Psoas muscle (tissue), 8 donors: ENCODE measurements at places on chromosomes 1 and 21. TPM values are rescaled to one million over a fixed set of nuclear protein-coding genes. Genes with fewer than 3 reads are reported as not detected.

DNA sequence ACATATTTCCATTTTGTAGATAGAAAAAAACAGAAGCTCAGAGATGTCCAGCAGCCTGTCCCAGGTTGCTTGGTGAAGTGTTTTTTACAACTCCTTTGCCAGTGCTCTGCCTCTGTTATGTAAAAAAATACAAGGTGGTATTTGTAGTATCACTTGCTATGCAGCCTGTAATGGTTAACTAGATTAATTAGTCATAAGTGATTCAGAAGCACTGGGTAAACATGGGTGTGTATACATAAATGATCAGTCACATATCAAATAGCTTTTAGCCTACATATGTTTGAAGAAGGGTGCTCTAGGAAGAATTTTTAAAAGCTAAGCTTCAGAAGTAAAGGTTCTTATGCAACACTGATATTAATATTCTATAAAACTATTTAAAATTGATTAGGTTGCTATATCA lies 70.0 kb upstream of the MAGI3 start:
- no peak for DNase-seq

Gene TEKT2
- not detected for total RNA-seq

- DNase-seq = no peak
Measured at GRCh38 chr1:181647314-181648035, 164.2 kb downstream of the CACNA1E start.

- DNase-seq = no peak
Measured at GRCh38 chr21:31609081-31609480, 50.4 kb upstream of the SOD1 start.

Gene KCNK2
- total RNA-seq = 0.91 TPM

DNA sequence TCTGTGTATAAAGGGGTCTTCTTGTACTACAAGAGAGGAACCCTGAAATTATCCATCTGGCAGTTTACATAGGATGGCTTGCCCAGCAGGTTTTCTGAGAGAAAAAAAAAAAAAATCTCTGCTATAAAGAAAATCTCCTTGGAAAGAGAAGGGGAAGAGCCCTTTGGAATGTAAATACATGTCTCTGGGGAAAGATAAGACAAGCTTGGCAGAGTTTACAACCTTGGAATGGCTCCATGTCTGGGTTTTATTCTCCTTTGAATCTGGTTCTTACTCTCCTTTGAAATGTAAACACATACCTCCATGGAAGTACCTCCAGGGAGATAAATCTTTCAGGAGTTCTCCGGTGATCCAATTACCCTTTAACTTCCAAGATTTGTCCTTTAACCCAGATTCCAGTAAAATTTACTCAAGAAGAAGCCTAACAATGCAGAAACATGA lies 45.1 kb upstream of the DNAH14 start:
- DNase-seq = no peak

- DNase-seq = no peak
Measured at GRCh38 chr1:109944541-109944940, 33.9 kb downstream of the CSF1 start.

- no peak for DNase-seq
Measured at GRCh38 chr1:17097147-17097546, 22.1 kb downstream of the PADI2 start.

DNA sequence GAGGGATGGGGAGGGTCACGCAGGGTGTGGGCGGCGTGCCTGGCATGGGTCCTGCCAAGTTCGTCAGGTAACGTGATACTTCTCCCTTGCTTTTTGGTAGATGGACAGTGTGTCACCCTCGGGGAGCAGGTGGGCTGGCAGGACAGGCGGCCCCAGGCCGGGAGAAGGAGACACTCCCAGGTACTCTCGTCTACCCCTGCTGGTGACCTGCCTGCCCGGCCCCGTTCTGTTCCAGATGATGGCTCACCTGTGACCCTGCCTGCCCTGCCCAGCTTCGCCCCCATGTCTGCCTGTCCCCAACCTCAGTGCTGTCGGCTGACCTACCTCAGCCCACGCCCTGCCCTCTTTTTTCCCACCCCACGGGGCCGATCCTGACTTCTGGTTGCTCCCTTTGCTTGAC lies 144.7 kb downstream of the PCBP3 start:
- no peak for DNase-seq

GRCh38 chr1:205258719-205259118 lies 31.0 kb downstream of the TMCC2 start:
- peak; percentile 48 for DNase-seq

Gene TNFAIP8L2
- total RNA-seq = 0.90 TPM

Gene CNR2
- total RNA-seq = 0.08 TPM

- no peak for DNase-seq
Measured at GRCh38 chr1:8091691-8092090, 65.6 kb upstream of the ERRFI1 start.

Gene PTCH2
- 1.0 TPM for total RNA-seq

Gene KIRREL1
- 7.1 TPM for total RNA-seq

- DNase-seq = no peak
Measured at GRCh38 chr1:16167331-16168143, 11.7 kb upstream of the EPHA2 start.

DNA sequence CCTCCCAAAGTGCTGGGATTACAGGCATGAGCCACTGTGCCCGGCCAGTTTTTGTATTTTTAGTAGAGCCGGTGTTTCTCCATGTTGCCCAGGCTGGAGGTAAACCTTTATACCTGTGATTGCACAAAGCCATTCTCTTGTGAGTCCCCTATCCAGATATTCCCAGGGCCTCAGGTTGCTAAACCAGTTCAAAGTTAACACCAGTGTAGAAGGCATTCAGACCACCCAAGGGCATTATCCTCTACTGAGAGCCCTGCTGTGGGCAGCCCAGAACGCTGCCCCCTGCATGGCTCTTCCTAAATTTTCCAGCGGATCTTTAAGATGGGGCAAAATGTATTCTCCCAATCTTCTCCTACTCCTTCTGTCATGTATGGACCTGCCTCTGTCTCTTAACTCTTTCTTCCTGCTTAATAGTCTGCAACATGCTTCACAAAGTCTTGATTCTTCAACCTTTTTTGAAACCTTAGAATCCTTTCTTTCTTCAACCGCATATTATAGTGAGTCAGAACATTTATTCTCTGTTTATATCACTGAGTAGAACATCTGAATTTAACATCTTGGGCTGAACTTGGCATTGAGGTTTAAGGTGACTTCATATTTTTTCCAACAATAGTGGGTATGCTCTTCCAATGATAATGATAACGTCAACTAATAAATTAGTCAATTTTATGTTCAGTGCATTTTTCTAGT lies 36.0 kb downstream of the UBE4B start:
- DNase-seq = no peak

Gene RIPK4
- not detected for total RNA-seq

Gene SNAPIN
- 59.6 TPM for total RNA-seq

DNA sequence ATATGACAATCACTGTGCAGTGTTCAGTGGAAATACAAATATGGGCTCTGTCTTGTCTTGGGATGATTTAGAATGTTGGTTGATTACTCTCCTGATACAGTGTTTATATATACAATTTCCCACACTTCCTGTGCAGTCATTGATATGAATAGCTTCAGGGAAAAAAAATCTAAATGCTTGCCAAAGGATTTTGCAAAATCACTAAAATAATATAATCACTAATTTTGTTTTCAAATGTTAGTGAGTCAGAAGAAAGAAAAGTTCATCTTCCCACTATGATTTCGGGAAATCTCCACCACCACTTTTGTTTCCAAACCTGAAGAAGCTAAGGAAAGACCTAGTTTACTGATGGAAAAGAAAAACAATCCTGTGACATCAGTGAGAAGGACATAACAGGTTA lies 32.1 kb upstream of the CHRM3 start:
- no peak for DNase-seq

Gene MIXL1
- not detected for total RNA-seq

Gene HENMT1
- 1.5 TPM for total RNA-seq

- DNase-seq = no peak
Measured at GRCh38 chr21:32448803-32449594, 36.5 kb downstream of the EVA1C start.

Gene UBASH3A
- total RNA-seq = not detected

- DNase-seq = no peak
Measured at GRCh38 chr1:101697072-101697471, 299.7 kb downstream of the OLFM3 start.

- DNase-seq = no peak
Measured at GRCh38 chr1:170164103-170164763, 18.5 kb downstream of the NTMT2 start.

Gene HEYL
- 6.2 TPM for total RNA-seq

Gene C8B
- total RNA-seq = not detected

DNA sequence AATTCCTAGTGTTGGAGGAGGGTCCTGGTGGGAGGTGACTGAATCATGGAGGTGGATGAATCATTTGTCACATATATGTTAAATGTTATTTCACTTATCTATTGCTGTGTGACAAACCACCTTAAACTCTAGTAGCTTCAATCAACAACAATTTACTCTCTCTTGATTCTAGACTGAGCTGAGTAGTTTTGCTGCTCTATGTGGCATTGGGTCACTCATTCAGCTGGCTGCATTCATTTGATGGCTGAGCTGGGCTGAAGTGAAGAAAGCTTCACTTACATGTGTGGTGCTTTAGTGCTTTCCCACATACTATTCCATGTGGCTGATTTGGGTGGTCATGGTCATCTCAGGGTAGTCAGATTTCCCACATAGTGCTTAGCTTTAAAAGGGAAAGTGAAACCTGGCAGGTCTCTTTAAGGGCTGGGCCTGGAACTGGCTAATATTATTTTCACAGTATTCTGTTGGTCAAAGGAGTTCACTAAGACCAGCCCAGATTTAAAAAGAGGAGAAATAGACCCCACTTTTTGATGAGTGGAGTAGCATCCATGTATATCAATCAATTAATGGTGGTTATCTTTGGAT lies 10.5 kb downstream of the DNAH14 start:
- DNase-seq = no peak

- no peak for DNase-seq
Measured at GRCh38 chr21:34606621-34607020, 8.3 kb downstream of the RCAN1 start.

- DNase-seq = no peak
Measured at GRCh38 chr1:27569506-27570291, 34.2 kb downstream of the AHDC1 start.

GRCh38 chr1:200257235-200257634 lies 152.6 kb downstream of the ZNF281 start:
- DNase-seq = no peak

Gene S100A2
- 10.0 TPM for total RNA-seq

DNA sequence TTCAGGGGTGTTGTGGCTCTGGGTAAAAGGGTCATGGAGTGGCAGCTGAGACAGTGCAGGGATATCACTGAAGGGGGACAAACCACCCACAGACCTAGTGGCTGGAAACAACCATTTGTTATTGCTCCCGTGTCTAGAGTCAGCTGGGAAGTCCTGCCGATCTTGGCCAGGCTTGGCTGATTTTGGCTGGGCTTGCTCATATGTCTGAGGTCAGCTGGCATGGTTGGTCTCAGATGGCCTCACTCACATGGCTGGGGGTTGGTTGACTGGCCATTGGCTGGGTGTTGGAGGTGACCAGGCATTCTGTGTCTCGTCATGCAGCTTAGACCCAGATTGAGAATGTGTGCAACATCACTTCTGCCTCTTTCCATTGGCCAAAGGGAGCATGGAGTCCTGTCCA lies 203.8 kb upstream of the POU3F1 start:
- no peak for DNase-seq

Gene TRIM58
- total RNA-seq = 2.4 TPM

- peak; percentile 79 for DNase-seq
Measured at GRCh38 chr1:154845174-154845573, 24.9 kb downstream of the KCNN3 start.

GRCh38 chr1:110390692-110391245 lies at the start of gene SLC16A4:
Gene SLC16A4 (minus strand): TSS chr1:110391026. CDS start chr1:110389323, 1,703 bp downstream.
- no peak for DNase-seq

Gene S100A3
- 5.5 TPM for total RNA-seq

- no peak for DNase-seq
Measured at GRCh38 chr1:245762396-245762910, 607.7 kb downstream of the KIF26B start.

- no peak for DNase-seq
Measured at GRCh38 chr1:225250432-225250831, 177.4 kb downstream of the LBR start.

DNA sequence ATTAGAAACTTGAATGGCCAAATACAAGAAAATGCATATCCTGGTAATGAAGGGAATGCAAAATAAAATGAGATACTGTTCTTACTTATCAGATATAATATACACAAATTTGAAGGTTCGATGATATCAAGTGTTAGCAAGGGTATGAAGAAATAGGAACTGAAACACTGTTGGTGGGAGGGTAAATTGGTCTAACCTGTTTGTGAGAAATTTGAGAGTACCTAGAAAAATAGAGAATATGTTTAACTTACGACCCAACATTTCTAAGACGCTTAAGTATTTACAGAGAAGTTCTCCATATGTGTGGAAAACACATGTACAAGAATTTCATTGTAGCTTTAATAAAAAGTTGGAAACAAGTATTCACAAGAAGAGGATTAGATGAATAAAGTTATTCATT lies 25.9 kb downstream of the ATG4C start:
- no peak for DNase-seq

DNA sequence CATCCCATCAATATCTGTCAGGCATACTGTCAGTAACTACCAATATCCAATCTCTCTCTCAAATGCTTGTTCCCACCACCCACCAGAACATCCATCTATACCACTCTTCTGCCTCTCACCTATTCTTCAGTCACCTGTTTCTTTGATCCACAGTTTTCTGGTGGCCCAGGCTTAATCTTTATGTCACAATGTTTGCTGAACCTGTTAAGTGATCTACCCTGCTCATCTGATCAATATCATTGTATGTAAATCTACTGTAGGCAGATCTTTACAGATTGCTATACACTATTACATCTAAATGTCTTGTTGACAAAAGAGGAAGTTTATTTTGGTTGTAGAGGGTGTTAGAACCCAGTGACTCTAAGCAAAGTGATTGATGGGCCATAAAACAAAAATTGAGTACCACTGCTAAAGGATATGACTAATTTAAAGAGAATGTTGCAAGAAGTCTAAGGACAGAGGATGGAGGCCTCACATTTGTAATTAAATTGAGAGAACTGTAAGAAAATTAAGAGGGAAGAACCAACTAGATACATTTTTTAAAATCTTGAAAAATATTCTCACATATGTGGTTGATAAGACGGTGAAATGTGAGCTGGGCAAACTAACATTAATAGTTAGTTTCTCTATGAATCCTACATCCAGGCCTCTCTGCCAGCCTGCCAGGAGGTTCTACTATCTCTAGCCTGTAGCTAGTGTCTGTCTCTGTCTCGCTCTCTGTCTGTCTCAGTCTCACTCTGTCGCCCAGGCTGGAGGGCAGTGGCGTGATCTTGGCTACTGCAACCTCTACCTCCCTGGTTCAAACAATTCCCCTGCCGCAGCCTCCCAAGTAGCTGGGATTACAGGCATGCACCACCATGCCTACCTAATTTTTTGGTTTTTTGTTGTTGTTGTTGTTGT lies 34.1 kb downstream of the EGLN1 start:
- no peak for DNase-seq
